ENCODE measurements at places on chromosomes 1 and 21. TPM values are rescaled to one million over a fixed set of nuclear protein-coding genes. Genes with fewer than 3 reads are reported as not detected.

The GSTM5 gene
- total RNA-seq = 0.81 TPM

- H3K4me1 ChIP-seq = no peaks in the 10 kb centered on the region
- peak overlapping the region; percentile 27 for H3K27ac ChIP-seq
- H3K27me3 ChIP-seq = no peaks in the 10 kb centered on the region
- H3K4me3 ChIP-seq = peak overlapping the region; percentile 70
- no peaks in the 10 kb centered on the region for H3K36me3 ChIP-seq
- peak; percentile 47 for DNase-seq
Observed at GRCh38 chr1:228735871-228736586, 750 bp downstream of the RHOU start.

The CTSS gene
- 1,020 TPM for total RNA-seq

DNA sequence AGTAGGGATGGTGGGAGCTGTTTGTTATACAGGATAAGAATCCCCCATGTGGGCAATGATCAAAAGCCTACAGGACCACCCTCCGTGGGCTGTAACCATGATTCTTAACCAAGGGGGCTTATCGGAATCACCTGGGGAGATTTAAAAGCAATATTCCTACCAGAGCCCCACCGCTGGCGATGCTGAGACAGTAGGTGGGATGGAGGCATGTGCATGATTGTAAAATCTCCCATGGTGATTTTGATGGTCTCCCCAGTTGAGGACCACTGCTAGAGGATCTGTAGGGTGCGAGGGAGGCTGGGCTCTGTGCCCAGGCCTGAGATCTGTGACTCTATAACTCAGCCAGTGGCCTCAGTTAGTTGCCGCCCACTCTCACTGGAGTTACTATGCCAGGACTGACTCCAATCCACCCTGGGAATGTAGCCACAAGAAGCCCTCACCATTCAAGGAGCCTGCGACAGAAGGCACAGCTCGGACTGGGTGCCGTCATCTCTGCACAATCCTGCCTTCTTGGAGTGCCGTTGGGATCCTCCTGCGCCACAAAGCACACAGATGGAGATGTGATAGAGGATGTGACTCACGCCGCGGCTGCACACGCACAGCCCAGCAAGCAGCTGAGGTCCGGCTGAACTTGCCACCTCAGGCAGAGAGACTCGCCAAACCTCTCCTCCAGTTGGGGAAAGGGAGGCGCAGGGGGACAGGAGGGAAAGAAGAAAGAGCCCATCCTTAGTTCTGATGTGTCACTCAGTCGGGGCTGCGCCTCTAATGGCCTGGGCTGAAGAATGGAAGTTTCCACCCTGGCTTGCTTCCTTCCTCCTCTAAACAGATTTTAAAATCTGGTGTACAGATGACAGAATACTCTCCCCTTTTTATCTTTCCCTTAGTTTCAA is 26.5 kb downstream of the AKNAD1 start:
- H3K36me3 ChIP-seq = no peaks in the 10 kb centered on the region
- no peaks in the 10 kb centered on the region for H3K27me3 ChIP-seq
- H3K4me3 ChIP-seq = no peak overlapping the region
- no peak overlapping the region for H3K27ac ChIP-seq

GRCh38 chr1:227042292-227042691 is 102.2 kb downstream of the COQ8A start:
- H3K36me3 ChIP-seq = no peaks in the 10 kb centered on the region
- no peak overlapping the region for H3K4me3 ChIP-seq
- H3K4me1 ChIP-seq = peaks cover 3% of the 10 kb centered on the region
- no peak for DNase-seq

DNA sequence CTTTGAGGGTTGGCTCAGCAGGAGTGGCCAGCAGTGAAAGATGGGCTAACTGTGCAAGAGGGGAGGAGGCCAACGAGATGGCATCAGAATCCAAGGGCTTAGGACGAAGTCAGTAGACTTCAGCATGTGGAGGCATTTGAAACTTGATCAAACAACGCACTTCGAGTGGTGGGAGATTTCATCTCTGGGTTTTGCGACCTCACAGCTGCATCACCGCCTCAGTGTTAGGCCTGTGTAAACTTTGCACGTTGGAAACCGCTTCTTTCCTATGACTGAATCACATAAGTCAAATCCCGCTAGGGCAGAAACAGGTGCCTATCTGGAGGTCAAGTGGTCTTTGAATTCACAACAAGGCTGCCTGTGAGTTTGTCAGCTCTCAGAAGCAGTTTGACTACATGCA is 17.8 kb downstream of the TFF3 start:
- no peaks in the 10 kb centered on the region for H3K27me3 ChIP-seq
- DNase-seq = no peak
- H3K27ac ChIP-seq = no peak overlapping the region
- H3K4me1 ChIP-seq = no peaks in the 10 kb centered on the region

The SPATA21 gene
- total RNA-seq = not detected

DNA sequence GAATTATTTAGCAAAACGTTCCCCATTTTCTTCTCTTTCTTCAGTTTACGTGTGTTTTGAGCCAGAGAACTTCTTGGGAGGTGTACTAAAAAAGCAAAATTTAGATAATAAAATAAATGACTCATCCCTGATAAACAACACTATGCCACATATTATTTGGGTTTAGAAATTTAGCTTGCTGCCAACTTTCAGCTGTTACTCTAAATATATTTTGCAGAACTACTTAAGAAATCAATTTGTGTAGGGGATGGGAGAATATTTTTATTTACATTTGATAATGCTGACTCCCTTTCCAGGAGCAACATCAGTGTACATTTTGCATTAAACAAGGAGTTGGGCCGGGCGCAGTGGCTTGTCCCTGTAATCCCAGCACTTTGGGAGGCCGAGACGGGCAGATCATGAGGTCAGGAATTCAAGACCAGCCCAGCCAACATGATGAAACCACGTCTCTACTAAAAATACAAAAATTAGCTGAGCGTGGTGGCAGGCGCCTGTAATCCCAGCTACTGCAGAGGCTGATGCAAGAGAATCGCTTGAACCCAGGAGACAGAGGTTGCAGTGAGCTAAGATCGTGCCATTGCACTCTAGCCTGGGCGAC is 151.4 kb upstream of the ZRANB2 start:
- H3K4me3 ChIP-seq = no peak overlapping the region
- H3K27ac ChIP-seq = no peak overlapping the region
- no peaks in the 10 kb centered on the region for H3K27me3 ChIP-seq
- H3K36me3 ChIP-seq = no peaks in the 10 kb centered on the region
- no peaks in the 10 kb centered on the region for H3K4me1 ChIP-seq

DNA sequence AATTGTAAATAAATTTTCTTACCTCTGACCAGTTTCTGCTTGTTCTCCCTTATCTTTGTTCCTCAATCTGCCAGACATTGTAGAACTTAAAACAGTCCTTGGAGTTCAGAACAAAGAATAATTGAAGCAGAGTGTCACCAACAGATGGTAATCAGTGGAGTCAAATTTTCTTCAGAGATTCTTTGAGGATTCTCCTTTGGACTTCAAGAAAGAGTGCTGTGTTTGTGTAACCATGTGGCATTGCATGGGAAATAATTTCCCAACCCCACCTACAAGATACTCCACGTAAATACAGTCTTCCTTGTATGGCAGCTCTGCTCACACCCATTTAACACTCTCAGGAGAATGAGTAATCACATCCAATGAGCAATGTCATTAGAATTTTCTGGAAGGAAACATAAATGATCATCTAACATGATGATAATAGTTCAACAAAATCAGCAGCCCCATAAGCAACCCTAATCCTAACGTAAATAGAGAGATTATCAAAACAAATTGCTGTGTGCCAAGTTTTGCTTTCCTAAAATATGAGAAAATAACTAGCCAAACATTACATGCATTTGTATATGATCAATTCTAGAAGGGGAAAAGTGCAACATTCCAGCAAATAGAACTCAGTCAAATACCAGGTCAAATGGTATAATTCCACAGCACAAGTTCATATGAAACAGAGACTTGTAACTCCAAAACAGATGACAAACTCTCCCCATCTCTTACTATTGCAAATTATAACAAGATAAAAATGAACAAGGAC is 6.9 kb upstream of the DENND1B start:
- H3K36me3 ChIP-seq = no peaks in the 10 kb centered on the region
- H3K4me3 ChIP-seq = no peak overlapping the region
- peaks cover under 1% of the 10 kb centered on the region for H3K4me1 ChIP-seq
- H3K27me3 ChIP-seq = no peaks in the 10 kb centered on the region

GRCh38 chr1:33321178-33321577 is 280 bp upstream of the A3GALT2 start:
- H3K27ac ChIP-seq = no peak overlapping the region
- peaks cover 10% of the 10 kb centered on the region for H3K36me3 ChIP-seq
- no peaks in the 10 kb centered on the region for H3K4me1 ChIP-seq

DNA sequence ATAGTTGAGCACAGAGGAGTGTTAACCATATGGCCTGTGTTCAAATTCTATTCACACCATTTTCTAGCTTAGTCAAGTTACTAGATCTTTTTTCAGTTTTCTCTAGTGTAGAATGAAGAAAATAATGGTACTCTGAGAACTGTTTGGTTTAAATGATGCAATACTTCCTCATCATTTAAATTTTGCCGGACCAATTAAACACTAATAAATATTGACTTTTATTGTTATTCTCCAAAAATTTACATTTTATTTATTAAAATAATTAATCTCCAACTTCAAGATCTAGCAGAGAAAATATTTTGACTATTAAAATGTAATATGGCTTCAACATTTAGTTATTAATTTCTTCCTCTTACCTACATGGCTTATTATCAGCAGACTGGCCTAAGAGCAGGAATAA is 123.1 kb downstream of the OLFM3 start:
- H3K27me3 ChIP-seq = no peaks in the 10 kb centered on the region
- no peak overlapping the region for H3K4me3 ChIP-seq
- no peaks in the 10 kb centered on the region for H3K4me1 ChIP-seq
- H3K27ac ChIP-seq = no peak overlapping the region
- DNase-seq = no peak
- H3K36me3 ChIP-seq = no peaks in the 10 kb centered on the region

The AADACL3 gene
- total RNA-seq = not detected

DNA sequence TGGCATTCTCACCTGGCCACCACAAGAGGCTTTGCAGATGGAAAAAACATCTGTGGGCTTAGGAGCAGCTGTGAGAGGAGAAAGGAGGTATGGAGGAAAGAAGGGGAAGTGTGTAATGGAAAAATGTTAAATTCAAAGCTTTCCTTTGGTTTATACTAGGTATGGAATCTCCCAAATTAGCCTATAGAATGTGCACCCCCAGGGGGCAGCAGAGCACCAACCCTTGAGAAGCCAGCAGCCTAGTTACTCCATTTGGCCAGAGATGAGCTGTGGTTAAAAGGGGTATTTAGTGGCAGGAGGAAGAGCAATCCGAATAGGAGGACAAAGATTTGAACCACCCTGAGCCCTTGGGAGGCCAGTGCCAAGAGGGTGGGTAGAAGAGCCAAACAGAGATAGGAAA is 97.5 kb upstream of the CTTNBP2NL start:
- no peaks in the 10 kb centered on the region for H3K36me3 ChIP-seq
- H3K4me1 ChIP-seq = no peaks in the 10 kb centered on the region
- DNase-seq = no peak
- H3K27me3 ChIP-seq = no peaks in the 10 kb centered on the region
- H3K27ac ChIP-seq = no peak overlapping the region

GRCh38 chr1:173444757-173445156 is 32.4 kb upstream of the PRDX6 start:
- peak; percentile 71 for DNase-seq
- H3K27me3 ChIP-seq = no peaks in the 10 kb centered on the region
- no peak overlapping the region for H3K27ac ChIP-seq
- H3K36me3 ChIP-seq = peaks cover 19% of the 10 kb centered on the region
- H3K4me1 ChIP-seq = peaks cover 14% of the 10 kb centered on the region

- no peaks in the 10 kb centered on the region for H3K36me3 ChIP-seq
- no peak for DNase-seq
- no peaks in the 10 kb centered on the region for H3K27me3 ChIP-seq
- no peaks in the 10 kb centered on the region for H3K4me1 ChIP-seq
Observed at GRCh38 chr1:48338257-48338656, 115.7 kb downstream of the SLC5A9 start.

The C1orf21 gene
- total RNA-seq = 8.5 TPM

DNA sequence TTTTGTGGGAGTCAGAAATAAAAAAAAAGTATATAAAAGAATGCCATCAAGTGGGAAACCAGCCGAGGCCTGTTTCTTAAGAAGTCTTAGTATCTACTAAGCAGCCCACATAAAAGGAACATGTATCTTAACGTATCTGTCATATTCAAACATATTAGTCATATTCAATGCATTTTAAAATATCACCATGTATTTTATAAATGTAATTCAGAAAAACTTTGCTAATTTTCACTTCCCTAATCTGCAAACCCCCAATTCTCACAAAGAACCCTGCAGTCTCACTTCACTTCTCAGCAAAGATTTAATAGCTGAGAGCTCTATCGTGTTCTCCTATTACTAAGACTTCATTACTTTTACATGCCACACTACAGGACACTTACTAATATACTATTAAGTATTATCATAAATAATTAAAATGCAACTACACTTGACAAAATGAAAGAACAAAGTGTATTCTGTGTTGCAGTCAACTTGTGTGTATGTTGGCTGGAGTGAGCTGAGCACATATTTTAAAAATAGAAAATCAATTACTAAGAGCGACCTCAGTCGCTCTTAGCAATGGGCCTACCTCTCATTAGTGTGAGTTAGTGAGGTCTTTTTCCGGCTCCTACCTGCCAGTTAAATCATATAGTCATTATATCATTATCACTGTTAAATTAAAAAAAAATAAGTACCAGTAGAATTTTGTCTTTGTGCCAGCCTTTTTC is 484.3 kb downstream of the LMO4 start:
- no peaks in the 10 kb centered on the region for H3K4me1 ChIP-seq
- H3K27ac ChIP-seq = no peak overlapping the region
- no peaks in the 10 kb centered on the region for H3K36me3 ChIP-seq
- H3K4me3 ChIP-seq = no peak overlapping the region

DNA sequence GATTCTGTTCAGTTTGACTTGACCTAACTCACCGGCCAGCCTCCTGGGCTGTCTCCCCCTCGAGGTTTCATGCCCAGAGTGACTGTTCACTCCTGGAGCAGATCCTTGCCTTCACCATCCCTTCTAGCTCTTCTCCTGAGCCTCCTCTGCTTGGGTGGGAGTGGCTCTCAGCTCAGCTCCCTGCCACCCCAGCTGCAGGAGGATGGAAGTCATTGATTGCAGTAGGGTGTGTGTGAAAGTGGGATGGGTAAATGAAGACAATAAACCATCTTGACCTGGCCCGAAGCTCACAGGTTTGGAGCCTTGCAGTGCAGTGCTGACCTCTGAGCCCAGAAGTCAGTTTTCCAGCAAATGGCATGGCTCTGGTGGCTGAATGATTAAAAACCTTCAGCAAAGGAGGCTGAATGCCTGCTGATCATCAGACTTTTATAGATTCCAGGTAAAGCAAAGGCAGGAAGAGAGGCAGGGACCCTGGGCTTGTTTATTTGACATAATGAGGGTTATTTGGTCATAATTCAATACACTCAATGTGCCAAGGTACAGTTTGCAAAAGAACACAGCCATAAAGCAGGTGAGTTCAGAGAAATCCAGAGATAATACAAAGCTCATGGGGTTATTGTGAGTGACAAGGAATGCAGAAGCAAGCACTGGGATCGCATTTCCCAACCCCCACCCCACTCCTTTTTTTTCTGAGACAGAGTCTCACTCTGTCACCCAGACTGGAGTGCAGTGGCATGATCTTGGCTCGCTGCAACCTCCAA is 17.5 kb upstream of the TFF3 start:
- no peaks in the 10 kb centered on the region for H3K4me1 ChIP-seq
- DNase-seq = no peak
- no peak overlapping the region for H3K4me3 ChIP-seq
- no peaks in the 10 kb centered on the region for H3K27me3 ChIP-seq
- no peak overlapping the region for H3K27ac ChIP-seq
